ENCODE measurements at places on chromosomes 3 and 15.
A peak's percentile ranks its signal among the peaks of the same experiment; 100 is the strongest.

GRCh38 chr15:66566963-66567531, 1.2 kb upstream of the LCTL start:
- DNase-seq = peak; percentile 0

DNA sequence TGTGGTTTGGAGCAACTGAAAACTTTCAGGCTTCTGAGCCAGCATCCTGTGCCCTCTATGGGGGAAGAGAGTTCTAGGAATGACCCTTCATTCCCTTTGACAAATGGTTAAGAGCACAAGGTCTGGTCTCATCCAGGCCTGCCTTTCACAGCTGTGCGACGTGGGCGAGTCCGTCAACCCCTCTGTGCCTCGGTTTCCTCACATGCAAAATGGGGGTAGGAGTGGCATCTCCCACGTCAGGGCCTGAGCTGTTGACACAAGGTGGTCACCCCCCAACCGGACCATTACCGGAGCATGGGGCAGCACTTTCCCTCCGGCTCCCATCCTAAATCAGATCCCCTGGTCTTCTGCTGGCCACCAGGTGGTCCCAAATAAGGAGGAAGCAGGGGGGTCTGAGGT, 70.4 kb downstream of the ATP2B2 start:
- DNase-seq = no peak

- no peak for DNase-seq
These were observed 83.9 kb upstream of the CDV3 start for GRCh38 chr3:133489466-133490085.

GRCh38 chr3:46017720-46018119, 9.6 kb downstream of the XCR1 start:
- DNase-seq = no peak

DNA sequence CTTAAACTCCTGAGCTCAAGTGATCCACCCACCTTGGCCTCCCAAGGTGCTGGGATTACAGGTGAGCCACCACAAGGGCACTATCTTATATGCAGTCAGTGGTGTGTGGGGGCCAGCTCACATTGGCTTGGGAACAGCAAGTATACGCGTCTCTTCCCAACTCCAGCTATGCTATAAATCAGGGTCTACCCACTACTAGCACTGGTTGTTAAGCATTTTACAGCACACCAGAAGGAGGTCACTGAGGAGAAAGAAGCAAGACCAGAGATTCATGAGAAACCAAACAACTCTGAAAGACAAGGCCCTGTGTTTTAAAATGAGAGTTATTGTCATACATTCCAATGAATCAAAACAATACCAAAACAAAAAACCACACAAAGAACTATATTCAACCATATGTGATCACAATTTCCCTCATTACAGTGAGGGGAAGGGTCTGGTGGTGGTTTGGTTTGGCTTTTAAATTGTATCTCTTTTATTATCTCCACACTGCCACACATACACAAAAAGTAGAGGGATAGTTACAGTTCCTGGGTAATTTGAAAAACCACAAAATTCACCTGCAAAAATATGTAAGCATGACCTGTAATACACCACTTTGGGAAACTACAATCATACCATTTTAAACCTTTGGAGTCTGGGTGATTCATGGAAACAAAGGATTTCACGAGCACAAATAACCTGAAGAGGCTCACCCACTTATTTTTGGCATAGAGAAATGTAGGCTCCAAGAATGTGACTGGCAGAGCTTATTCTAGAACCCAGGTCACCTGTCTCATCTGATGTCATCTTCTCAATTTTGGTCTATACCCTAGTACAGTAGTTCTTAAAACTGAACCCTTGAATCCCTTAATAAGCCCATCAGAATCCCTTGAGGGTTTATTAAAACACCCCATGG, 5.2 kb downstream of the MAGI1 start:
- no peak for DNase-seq
